Activated naive CD4-positive, alpha-beta T cell (primary cell): ENCODE measurements at places on chromosomes 7 and 10.

- DNase-seq: no peak
These were observed 137.9 kb upstream of the LSM8 start for GRCh38 chr7:118046086-118046485.

DNA sequence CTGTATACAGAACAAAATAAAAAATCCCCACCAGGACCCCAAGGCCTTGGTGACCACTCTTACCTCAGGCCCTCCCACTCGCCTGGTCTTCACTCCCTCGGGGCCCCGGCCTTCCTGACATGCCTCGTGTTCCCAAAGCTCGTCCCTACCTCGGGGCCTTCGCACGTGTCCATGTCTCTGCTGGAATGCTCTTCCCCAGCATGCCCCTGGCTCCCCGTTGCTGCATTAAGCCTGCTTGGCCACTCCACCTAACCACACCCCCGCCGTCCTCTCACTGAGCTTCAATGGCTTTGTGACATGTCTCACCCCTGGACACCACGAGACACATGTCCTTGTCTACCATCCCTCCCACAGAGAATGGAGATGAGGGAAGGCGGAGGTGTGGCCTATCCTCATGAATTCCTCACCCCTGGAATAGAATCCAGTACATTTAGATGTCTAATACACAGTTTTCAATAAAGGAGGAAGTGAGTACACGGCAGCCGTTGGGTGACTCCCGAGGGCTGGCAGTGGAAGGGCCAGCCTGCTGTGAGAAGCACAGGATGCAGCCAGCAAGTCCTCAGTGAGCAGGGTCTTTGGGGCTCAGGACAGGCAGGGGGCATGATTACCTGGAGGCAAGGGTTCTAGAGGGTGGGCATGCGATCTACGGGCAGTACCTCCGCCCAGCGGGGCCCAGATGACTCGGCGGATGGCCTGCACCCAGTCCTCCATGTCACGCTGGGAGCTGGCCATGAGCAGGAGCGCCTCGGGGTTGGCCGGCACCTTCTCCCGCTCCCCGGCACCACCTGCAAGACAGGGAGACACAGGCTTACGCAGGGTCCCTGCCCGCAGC lies 125.7 kb downstream of the ARHGAP22 start:
- no peak for DNase-seq

- no peak for DNase-seq
These were observed 124.6 kb downstream of the IMMP2L start for GRCh38 chr7:111437736-111438135.

- no peak for DNase-seq
These were observed 1.3 kb downstream of the FIGNL1 start for GRCh38 chr7:50448823-50449222.

DNA sequence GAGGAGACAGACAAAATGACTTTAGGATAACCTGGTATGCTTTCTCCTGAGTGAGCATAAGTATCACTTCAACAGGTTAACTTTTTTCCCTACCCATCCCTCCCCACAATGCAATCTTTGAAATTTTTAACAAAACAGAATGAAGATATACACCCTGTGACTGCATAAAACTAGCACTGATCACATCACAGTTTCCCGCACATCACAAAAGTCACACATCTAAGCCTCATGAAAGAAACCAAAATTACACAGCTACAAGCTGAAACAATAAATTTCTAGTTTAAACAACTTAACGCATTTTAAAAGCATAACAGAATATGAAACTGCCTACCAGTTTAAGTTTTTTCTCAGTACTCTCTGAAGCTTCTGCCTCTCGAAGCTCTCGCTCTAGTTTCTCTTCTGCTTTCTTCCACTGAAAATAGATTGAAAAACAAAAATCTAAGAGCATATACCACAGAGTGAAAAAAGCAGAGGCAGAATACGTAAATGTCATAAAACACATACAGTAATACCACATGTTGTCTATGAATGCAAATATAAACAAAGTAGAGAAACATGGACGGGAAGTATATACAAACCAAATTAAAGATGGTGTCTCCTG lies 18.1 kb downstream of the NOC3L start:
- DNase-seq: no peak

DNA sequence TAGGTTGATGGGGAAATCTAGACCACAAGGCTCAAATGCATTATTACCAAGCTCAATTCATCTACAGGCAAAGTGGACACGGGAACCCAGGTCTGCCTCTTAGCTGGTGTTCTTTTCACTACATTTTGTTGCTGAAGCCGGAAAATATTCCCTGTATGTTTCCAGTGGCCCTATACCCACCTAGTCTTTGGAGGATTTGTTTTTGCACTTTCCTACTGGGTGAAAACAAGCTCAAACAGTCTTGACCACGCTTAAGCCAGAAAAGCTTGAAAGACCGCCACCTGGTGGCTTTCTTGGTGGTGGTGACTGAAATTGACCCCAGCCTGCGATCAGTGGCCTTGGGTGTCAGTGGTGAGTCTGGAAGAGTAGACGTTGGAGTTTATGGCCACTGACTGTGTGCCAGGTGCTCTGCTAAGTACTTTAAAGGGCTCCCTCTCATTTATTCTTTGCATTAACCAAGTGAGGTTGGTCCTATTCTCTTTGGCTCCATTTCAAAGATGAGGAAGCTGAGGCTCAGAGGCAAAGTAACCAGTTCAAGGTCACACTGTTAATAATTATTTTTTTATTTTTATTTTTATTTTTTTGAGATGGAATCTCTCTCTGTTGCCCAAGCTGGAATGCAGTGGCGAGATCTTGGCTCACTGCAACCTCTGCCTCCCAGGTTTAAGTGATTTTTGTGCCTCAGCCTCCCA lies 11.1 kb upstream of the CRTAC1 start:
- no peak for DNase-seq

- no peak for DNase-seq
These were observed 368.1 kb downstream of the RPS24 start for GRCh38 chr10:78401624-78402367.

GRCh38 chr10:119455609-119456434 lies 86.7 kb downstream of the RGS10 start:
- DNase-seq: no peak

GRCh38 chr10:42553064-42553407 lies 85.3 kb downstream of the ZNF33B start:
- no peak for DNase-seq

DNA sequence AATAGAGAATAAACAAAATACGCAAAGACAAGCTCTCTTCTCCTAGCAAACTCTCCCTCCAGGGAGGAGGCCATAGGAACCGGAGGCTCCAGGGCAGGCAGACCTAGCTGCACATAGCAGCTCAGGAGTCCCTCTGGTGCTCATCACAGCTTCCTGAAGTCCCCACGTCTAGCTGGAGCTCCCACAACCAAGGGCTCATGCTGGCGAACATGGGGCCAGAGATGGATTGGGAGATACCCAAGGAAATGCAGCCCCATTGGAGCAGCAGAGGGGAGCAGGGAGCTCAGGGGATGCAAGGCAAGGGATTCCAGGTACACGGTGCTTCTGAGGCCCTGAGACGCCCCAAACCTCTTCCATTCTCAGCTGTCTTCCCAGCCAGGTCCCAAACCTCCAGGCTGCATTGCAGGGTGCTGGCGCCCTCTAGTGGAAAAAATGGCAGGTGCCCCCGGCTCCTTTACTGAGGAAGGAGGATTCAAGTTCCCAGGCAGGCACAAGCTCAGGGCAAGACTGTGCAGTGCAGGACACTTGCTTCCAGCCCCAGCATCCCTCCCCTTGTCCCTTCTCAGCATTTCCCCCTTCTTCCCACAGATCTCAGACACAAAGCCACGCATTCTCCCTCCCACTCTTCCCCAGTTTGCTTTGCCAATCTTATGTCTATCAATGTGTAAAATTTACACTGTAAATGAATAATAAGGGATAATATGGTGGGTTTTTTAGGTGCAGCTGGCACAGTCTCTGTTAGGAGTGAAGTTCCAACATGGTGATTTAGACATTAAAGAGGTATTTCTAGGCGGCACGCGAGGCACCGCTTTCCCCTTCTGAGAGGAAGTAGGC lies 46.2 kb downstream of the GPAM start:
- DNase-seq: peak; percentile 38

DNA sequence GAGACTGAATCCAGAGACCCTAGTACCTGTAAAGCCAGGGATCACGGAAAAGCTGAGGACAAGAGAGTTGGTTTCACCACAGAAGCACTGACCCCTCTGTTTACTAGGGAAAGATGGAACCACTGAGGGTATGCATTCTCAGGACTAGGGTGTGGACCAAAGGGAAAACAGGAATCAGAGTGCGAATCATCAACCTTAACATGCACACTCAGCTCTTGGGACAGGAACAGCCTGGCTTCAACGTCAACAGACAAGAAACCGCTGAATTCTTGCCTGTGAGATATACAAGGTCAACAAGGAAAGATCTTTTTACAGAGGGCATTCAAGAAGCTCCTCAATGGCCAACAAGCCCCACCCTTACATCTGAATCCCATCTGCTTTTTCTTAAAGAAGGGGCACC lies 14.9 kb downstream of the TNRC18 start:
- no peak for DNase-seq

- no peak for DNase-seq
These were observed 46.8 kb downstream of the DOCK4 start for GRCh38 chr7:112159351-112159750.

- no peak for DNase-seq
These were observed 48.6 kb upstream of the CTBP2 start for GRCh38 chr10:125208854-125209565.

DNA sequence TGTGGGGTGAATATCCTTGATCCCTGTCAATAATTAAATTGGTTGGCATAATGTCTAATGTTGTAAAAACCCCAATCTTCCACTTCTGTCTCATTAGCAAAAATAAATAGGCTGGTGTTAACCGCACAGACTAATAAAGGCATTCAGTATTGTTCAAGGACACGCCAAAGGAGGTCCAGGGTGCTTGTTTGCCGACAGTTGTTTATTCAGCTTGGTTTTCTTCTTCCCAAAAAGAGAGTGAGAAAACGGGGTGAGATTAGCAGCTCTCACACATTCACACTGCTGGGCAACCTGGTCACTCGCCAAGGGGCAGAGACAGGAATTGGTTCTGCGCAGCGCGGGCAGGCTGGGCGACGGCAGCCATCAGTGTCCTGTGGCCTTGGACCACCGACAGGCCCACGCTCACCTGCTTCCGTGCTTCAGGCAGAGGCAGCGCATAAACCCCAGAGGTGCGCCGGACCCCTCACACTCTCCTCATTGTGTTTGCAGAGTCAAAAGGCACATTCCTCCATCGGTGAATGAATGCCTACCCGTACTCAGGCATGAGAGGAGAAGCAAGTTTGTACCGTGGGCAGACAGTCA lies 26.2 kb upstream of the LMBR1 start:
- no peak for DNase-seq

- no peak for DNase-seq
These were observed 257.6 kb downstream of the GATA3 start for GRCh38 chr10:8312079-8312478.

GRCh38 chr7:73839743-73840714 lies 2.3 kb downstream of the METTL27 start:
- no peak for DNase-seq
